ENCODE measurements at places on chromosomes 7 and 10. TPM values are rescaled to one million over a fixed set of nuclear protein-coding genes. Genes with fewer than 3 reads are reported as not detected.

DNA sequence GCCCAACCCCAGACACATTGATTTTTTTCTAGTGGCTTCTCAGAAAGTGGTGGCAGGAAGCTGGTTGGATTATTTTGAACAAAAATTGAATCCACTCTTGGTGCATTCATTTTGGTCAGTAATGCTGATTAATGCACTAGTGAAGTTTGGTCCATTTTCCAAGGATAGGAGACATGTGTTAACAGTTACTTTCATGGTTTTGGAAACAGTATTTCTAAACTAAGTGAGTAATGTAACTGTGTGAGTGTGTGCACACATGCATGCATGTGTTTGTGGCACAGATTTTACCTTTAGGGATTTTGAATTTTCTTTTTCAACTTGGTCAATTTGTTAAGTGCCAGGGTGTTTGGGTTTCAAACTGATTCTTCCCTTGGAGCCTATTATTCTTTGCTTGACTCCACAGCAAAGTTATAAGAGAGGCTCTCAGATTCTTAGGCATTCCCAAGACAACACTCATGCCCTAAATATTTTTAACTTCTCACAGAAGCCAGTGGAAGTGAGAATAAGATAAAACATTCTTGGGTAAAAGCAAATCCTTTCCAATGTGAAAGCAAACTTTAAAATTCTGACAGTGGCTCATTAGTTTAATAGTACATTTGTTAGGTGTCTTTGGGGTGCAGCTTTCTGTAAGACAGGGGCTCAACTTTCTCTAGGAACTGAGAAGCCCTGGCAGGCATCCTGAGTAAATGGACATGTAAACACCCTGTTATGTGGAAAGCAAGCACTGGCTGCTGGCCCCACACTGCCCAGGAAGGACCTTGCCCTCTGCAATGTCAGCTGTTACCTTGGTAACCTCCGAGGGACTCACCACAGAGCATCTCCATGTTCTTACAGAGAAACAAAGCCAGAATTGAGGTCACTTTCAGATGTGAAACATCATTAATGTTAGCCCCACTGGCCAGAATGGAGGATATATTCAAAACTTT lies 68.4 kb downstream of the ASAH2B start:
- no peak for DNase-seq

Gene AGR2
- 0.92 TPM for total RNA-seq

Gene SRPK2
- 43.1 TPM for total RNA-seq

DNA sequence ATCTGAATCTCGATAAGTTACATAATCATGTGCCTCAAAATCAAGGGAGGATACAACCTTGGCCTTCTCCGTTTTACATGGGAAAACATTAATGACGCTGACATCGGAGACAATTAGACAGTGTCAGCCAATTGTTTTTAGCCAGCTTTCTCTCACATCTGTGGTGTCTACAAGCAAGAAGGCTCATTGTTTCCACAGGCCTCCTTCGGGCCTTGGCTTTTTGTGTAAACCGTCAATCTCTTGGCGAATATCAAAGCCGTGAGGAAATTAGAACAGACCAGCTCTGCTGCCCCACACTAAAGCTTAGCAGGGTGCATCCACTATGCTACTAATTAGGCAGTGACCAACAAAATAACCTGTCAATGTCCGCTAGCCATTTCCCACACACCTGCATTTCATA lies 43.2 kb downstream of the VAX1 start:
- DNase-seq = no peak

GRCh38 chr7:146656988-146657387 lies 540.4 kb downstream of the CNTNAP2 start:
- DNase-seq = no peak

GRCh38 chr7:46243406-46243805 lies 322.3 kb upstream of the IGFBP3 start:
- no peak for DNase-seq

DNA sequence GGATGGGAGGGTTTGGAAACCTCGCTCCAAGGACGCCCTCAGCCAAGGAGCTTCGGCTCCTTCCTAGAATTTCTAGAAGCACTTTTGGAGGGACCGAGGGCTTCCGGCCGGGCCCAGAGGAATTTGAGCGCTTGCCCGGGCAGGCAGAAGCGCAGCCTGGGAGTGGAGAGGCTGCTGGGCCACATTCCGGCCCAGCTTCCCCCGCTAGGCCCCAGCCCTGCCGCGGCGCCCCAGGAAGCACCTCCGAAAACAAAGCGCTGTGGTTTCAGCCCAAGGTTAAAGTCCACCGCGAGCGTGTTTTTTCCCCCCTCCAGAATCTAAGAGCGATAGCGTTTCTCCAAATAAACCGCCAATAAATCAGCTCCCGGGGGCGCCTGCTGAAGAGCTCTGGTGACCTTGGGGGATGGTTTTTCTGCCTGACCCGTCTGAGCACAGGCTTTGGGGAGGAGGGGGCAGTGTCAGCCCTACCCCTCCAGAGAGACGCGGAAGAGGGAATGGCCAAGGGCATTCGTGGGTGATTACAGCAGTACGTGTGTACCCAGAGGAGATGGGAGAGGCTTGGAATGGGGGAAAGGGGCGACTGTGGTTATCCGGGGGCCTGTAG lies 5.7 kb upstream of the TNRC18 start:
- peak; percentile 80 for DNase-seq

Gene ATOH7
- 0.07 TPM for total RNA-seq

- no peak for DNase-seq
Observed at GRCh38 chr7:27547401-27547800, 115.3 kb downstream of the HIBADH start.

All from foreskin keratinocyte (primary cell).